Stimulated activated CD8-positive, alpha-beta memory T cell treated with anti-CD3 and anti-CD28 coated beads, Interleukin-15, amount 100 ng/mL, for 48 hours (primary cell): ENCODE measurements at places on chromosomes 5 and 9.

DNA sequence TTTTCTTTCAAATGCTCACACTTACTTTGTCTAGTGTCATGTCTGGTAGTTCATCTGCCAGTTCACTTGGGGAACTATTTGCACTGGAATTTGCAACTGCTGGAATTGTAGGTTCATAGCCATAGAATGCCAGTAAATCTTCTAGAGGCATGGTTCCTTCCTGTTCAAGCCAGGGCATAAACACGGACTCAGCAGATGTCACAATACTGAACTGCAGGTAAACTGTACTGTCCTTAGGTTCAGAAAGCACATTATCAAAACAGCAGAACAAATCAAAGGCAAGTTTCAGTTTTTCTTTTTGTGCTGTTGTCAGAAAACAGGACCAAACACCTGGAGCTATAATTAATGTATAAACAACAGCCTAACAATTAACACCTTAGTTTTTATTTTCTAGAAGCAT is 13.1 kb downstream of the MIER3 start:
- DNase-seq = no peak

- DNase-seq = no peak
Measured at GRCh38 chr5:119285070-119285916, 70.5 kb upstream of the TNFAIP8 start.

DNA sequence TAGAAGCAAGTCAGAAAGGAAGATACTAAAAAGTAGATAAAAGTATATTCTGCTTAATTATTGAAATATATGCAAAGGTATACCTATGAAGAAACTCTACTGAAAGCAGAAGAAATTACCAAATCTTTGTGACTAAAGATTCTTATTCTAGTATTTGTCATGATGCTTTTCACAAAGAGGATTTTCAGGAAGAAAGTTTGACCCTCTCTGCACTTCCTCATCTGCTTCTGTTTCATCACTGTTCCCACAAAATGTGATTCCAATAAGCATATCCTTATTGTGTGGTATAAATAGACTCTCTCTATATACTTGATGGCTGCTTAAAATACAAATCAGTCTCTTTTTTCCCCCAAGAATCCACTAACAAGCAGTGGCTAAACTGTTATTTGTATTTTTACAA is 2139.6 kb upstream of the ACO1 start:
- DNase-seq = no peak

DNA sequence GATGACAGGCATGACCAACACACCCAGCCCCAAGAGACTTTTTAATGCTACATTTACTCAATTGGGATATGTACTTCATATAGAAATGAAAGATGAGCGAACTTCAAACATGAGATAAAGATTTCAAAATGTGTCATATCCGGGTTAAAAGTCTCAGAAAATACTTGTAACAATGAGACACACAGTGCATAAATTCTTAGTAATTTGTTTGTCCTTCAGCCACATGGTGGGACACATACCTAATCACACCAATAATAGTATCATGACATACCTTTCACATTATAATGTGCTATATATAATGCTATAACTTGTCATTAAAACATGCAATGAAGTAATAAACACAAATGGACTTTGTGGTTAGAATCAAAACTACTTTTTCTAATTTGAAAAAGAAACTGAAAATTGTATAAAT is 204.7 kb upstream of the RFX3 start:
- no peak for DNase-seq

DNA sequence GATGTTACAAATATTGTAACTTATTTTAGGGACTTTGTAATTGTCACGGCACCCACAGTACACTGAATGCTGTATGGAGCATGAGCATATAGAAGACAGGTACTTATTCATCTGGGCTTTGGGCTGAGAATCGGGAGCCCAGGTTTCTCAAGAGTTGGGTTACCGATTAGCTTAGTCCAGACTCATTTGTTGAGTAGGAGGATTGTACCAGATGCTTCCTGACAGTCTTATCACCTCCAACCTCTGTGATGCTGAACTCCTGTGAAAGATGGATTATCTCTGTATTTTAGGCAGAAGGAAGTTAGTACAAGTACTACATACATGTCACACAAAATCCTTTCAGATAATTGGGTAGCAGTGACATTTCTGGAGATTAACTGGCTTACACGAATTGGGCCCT is 79.2 kb downstream of the SV2C start:
- DNase-seq = no peak

- DNase-seq = no peak
Measured at GRCh38 chr9:125549891-125550885, 156.8 kb downstream of the MAPKAP1 start.

GRCh38 chr9:110599468-110599867 is 19.9 kb upstream of the SVEP1 start:
- no peak for DNase-seq

GRCh38 chr5:176787676-176788075 is 22.7 kb upstream of the UNC5A start:
- no peak for DNase-seq

DNA sequence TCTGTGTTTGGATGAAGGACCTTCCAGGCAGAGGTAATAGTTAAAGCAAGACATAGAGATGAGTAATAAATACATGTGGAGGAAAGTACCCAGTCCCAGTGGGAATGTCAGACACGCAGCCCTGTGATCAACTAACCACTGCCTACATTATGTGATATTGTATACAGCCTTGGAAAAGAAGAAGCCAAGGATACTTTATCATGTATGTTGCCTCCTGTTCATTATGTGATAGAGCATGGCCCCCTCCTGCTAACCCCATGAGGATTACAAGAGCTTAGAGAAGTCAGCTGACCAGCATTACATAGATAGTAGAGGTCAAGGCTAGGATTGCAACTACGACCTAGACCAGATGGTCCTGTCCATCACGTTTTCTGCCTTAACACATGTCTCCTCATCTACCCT is 497.0 kb upstream of the TNC start:
- no peak for DNase-seq

- no peak for DNase-seq
Measured at GRCh38 chr9:93452710-93453046, 703 bp downstream of the FAM120AOS start.

- no peak for DNase-seq
Measured at GRCh38 chr5:150227606-150228273, 37.9 kb downstream of the SLC6A7 start.

DNA sequence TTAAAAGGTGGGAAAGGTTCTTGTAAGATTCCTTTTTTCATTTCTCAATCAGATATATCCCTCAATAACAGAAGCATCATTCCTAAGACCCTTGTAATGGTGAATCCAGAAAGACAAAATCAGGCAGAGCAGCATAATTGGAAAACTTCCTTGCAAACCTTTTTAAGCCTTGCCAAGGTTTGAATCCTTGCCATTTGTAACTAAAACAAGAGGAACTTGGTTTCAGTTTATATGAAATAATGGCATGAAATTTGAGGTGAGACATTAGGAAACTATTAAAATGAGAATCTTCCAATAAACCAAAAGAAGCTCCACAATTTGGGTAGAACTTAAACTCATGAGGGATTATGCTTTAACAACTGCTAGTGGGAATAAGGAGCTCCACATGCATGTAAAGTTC is 384.7 kb upstream of the SMC2 start:
- DNase-seq = no peak

DNA sequence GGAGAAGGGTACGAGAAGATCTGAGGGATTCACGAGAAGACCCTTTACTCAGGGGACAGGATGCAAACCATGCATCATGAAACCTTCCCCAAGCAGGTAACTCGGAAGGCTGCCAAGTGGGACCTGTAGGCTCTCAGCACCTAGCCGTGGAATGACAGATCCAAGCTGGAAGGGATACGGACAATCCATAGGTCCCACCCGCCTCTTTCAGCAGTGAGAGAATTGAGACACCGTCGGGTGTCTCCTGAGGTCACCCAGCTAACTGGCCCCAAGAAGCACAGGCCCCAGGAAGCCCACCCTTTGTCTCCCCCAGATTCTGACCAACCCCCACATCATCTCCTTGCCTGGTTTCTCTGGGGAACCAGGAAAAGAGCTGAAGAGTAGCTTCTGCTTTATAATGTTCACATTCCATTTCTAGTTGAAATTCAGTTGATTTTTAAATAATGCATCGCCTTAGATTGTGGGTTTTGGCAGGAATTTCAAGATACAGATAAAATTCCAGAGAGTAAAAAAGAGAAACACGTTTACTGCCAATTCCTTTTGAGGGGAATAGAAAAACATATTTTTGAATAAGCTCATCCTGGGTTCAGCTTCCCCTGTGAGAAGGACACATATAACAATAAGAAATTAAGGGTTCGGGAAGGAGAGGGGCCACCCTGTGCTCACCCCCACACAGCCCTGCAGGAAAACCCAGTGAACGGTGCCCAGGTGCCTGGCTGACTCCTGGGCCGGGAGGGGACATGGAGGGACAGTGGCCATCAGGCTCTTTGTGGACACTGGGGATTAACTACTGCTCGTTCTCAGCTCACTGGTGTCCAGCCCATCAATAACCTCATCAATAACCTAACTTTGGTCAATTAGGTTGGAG is 51.1 kb downstream of the NSUN2 start:
- DNase-seq = no peak

DNA sequence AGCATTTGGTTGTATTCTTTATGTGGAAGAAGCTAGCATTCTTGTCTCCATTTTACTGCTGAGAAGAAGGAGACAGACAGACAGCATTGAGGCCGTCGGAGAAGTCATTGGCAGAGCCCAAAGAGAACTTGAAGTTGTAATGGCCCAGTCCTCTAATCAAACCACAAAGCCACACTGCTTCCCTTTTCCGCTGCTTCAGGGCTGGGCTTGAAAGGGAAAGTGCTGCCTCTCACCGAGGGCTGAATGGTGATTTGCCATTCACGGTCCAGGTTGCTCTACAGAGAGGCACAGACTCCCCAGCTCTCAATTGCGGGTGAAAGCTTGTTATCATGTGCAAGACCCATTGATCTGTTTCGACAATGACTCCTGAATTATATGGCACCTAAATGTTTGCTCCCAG is 25.6 kb upstream of the POU4F3 start:
- DNase-seq = no peak

GRCh38 chr5:175133185-175133584 is 310.8 kb downstream of the DRD1 start:
- DNase-seq = no peak

GRCh38 chr5:155839251-155840037 is 487.5 kb upstream of the SGCD start:
- no peak for DNase-seq

GRCh38 chr5:140635291-140636257 is 2.6 kb upstream of the CD14 start:
- DNase-seq = no peak

DNA sequence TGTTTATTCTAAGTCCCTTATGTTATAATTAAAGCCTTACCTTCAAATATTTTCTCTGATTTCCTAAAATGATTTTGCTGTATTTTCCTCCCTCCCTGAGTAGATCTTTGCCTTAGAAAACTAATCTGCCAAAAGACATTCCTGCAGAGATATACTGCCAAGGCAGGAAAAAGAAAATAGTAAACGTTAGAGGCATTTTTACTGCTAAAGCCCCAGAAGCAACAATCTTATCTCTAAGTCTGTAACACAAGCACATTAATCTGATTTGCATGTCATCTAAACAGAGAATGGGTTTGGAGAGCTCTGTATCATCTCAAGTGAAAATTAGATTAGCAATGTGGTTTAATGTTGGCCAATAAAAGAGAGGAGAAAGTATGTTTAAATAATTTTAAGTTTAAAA is 847.7 kb downstream of the MAT2B start:
- no peak for DNase-seq

- no peak for DNase-seq
Measured at GRCh38 chr5:102090770-102091169, 205.3 kb downstream of the SLCO4C1 start.

GRCh38 chr5:68405026-68405684 is 189.6 kb downstream of the PIK3R1 start:
- no peak for DNase-seq

DNA sequence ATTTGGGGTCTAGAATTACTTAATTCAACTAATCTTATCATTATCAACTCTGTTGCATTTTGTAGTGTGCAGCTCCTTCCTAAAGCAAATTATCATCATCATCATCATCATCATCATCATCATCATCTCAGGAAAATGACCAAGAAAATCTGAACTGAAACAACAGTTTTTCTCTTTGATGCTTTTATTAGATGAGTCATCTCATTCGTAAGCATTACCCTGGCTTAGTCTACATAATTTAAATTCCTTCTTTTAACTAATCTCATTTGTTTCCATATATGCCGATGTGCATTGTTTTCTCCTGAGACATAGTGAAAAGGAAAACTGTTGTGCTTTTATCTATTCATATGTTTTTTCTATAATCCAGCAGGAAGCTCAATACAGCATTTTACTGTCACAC is 173.0 kb upstream of the PDE4D start:
- DNase-seq = no peak

DNA sequence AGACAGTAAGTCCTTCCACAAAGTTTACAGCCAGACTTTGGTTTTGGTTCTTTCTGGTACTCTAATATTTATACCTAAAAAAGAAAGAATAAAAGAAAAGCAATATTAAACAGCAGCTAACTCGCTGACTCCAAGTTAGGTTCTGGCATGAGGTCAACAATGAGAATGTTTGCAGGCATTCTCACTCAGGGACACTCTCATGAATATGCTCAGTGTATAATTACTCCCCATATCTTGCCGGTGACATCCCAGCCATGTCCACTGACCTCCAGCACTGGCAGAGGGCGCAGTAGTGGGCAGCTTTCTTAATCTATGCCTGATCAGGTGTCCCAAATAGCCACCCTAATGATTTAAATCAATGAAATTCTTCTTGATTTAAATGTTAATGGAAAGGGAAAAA is 151.5 kb downstream of the BNC2 start:
- DNase-seq = no peak

DNA sequence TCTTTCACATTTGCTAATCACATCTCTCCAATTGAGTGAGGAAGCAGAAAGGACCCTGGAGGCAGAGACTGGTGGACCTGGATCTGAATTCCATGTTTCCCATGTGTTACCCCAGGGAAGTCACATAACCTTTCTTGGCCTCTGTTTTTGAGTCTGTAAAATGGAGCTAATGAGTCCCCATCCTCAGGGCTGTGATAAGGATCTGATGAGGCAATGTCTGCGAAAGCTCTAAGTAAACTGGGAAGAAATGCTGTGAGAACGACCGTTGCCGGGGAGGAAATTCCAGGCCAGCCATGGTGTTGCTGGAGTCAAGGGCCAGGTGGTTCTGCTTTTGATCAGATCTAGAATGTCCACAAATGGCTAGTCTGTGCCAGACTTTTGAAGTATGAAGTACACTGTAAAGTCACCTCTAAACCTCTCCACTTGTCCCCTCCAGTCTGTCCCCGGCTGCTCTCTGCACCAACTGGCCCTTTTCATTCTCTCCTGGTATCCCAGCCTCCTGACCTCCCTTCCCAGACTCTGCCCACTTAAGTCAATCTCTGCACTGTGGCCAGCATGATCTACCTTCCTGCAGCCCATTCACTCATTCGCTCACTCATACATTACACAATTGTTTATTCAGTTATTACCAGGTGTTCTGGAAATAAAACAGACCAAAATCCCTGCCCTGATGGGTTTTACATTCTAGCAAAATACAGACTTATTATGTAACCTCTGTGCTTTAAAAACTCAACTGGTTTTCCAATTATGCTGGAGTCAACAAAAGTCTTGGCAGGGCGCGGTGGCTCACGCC is 32.5 kb upstream of the N4BP3 start:
- no peak for DNase-seq

GRCh38 chr5:32030686-32031085 is 143.4 kb downstream of the GOLPH3 start:
- no peak for DNase-seq

- no peak for DNase-seq
Measured at GRCh38 chr5:153952893-153953292, 85.8 kb downstream of the FAM114A2 start.

GRCh38 chr5:67731886-67732285 is 483.7 kb upstream of the PIK3R1 start:
- DNase-seq = no peak
